ENCODE measurements at places on chromosomes 1 and 21.

DNA sequence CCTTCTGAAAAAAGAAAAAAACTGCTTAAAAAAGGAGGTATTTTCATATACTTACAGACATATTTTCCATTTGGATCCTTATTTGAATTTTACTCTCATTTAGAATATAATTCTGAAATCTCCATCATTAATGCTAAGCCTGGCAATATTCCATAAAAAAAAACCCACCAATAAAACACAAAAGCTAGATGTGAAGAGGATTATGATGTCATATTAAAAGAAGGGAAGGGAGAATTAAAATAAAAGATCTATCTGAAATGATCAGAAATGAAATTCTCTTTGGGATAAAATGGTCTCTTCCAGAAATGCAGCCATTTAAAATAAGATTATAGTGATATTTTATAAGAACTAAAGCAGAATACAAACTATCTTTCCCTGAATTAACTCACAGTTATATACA, 206.7 kb upstream of the CAMK1G start:
- no peak for DNase-seq

GRCh38 chr1:22484706-22485345, 33.2 kb downstream of the ZBTB40 start:
- DNase-seq, result no peak

DNA sequence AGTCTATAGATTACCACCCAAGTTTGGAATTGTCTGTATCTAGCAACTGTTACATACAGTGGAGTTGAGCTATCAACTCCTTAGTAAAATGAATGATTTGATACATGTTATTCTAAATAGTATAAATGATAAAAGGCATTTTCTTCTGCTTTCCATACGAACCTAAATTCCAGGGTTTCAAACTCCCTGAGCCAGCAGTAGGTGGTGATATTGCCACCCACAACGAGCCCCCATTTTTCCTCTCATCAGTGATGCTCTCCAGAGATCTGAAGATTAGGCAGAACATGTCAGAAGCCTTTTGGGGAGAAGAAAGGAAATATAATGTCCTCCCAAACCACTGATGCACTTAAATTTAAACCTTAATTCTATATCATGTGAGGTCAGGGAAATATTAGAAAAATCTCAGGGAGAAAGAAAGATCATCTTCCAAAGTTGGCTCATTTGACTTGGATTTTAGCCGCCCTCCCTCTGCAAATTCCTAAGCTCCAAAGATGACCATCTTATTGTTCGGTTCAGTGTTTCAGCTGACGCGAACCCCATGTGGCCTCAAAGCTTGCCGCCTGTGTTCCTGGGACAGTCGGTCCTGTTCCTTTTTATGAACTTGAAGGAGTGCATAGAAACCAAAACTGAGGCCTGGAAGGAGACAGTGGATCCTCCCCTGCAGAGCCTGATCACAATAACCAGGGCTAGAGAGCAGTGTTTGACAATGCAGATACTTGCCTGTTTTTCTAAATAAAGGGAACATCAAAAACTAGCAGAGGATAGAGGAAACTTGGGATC, 2.3 kb downstream of the EVA1C start:
- DNase-seq, result peak; percentile 19

- DNase-seq, result no peak
Measured at GRCh38 chr1:47659146-47659545, 221.3 kb downstream of the FOXD2 start.

DNA sequence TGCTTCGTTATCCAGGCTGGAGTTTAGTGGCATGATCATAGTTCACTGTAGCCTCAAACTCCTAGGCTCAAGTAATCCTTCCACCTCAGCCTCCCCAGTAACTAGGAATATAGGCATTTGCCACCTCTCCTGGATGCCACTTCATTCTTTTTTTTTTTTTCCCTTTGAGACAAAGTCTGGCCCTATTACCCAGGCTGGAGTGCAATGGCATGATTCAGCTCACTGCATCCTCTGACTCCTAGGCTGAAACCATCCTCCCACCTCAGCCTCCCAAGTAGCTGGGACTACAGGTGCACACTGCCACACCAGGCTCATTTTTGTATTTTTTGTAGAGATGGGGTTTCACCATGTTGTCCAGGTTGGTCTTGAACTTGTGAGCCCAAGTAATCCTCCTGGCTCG, 19.3 kb downstream of the OSBPL9 start:
- no peak for DNase-seq

DNA sequence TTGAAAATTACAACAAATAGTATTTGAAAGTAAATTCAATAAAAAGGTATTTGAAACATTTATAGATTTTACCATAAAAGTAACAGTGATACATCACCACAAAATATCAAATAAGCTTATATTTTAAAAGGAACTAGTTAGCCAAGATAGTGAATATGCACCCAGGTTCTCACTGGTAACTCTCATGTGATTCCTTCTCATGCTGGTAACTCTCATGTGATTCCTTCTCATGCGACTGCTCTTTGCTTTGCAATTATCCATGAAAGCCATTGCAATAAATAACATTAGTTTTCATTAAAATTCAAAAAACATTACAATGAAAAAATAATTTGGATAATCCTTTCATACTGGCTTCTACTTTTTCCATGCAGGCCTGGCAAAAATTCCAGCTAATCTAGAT, 75.4 kb downstream of the AHCTF1 start:
- no peak for DNase-seq

DNA sequence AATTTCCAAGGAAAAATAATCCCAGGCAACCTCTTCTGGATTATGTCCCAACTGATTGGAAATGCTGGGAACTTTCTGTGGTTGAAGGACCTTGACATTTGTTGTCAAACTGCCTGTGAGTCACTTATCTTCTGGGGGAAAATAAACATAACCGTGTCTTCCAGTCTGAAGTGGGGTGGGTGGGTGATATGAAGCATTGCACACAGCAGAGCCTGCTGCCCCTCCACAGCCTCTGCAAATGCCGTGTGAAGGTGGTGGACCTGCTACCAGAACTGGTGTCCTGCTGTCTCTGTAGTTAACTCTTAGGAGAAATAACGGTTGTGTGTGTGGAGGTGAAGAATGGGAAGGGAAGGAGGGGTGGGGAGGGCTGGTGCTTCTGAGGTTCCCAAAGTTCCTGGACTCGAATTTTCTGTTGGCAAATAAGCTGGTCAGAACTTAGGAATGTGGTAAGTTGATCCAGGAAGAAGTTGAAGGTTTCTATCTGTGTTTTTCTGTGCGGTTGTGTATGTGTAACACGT, 23.2 kb downstream of the GALNT2 start:
- no peak for DNase-seq

- no peak for DNase-seq
Measured at GRCh38 chr21:40057331-40057730, 190.1 kb downstream of the PCP4 start.

GRCh38 chr1:156865258-156865657, 4.6 kb downstream of the NTRK1 start:
- DNase-seq, result no peak

DNA sequence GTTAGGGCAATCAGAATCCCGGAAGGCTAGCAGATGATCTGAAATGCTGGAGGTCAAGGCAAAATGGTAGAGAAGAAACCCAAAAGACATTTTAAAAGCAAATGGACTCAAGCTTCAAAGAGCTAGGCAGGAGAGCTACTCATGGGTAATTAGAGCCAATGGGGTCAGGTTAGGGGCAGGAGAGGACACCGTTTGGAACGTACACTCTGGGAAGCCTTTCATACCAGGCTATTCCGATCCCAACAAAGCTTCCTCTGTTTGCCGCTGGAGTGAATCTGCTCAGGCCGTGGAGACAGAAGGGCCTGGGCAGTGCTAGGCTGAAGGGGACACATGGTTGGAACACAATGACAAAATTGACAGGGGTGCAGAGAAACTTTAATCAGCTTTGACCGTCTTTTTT, 346.6 kb downstream of the RPS6KC1 start:
- no peak for DNase-seq

GRCh38 chr21:29005696-29006095, 13.0 kb upstream of the LTN1 start:
- DNase-seq, result no peak

All from activated naive CD4-positive, alpha-beta T cell treated with anti-CD3 and anti-CD28 coated beads for 36 hours (primary cell).